ENCODE measurements at places on chromosomes 3 and 15.

DNA sequence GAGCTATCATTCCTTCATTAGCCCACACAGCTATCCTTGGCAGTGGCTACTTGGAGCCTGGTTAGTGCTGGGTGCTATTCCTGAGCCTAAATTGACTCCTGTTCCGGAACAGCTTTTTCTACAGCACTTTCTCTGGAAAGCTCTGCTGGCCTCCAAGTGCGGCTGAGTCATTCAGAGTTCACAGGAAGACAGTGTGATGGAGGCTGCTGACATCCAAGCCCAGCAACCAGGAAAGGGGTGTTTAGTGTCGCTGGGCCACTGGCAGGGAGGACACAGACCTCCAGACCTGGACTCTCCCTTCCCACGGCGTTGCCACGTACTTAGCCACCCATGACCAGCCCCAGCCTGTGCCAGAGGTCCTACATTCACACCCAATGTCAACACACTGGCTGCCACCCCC is 28.7 kb downstream of the CACNA2D2 start:
- DNase-seq = no peak

GRCh38 chr3:42051384-42052131 is 39.6 kb upstream of the TRAK1 start:
- no peak for DNase-seq

DNA sequence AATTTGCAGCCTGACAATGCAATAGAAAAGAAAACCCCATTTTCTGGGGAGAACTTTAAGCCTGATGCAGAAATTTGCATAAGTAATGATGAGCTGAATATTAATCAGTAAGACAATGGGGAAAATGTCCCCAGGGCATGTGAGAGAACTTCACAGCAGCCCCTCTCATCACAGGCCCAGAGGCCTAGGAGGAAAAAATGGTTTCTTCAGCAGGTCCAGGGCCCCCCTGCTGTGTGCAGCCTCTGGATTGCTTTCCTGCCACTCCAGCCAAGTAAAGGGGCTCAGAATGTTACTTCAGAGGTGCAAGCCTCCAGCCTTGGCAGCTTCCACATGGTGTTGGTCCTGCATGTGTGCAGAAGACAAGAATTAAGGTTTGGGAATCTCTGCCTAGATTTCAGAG is 900.3 kb upstream of the ROBO1 start:
- no peak for DNase-seq

DNA sequence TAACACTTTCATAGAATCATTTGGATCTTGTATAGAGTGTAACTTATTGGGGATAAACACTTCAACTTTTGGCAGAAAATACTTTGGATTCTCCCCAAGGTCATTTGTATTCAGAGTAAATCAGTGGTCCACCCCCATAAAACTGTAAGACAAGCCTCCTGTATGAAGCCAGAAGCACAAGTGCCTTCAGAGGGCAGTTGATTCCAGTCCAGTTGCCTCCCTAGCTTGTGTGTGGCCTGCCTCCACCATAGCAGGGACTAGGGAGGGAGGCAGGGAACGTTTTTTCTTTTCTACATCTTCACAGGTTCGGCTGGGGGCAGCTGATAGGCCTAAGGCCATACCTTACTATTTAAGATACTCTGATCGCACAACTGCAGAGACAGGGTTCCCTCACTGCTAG is 11.6 kb downstream of the GORASP1 start:
- no peak for DNase-seq

Measured in SHP77 (cell line).